Left kidney (tissue), 8 donors: ENCODE measurements at places on chromosomes 4 and X. TPM values are rescaled to one million over a fixed set of nuclear protein-coding genes. Genes with fewer than 3 reads are reported as not detected.

DNA sequence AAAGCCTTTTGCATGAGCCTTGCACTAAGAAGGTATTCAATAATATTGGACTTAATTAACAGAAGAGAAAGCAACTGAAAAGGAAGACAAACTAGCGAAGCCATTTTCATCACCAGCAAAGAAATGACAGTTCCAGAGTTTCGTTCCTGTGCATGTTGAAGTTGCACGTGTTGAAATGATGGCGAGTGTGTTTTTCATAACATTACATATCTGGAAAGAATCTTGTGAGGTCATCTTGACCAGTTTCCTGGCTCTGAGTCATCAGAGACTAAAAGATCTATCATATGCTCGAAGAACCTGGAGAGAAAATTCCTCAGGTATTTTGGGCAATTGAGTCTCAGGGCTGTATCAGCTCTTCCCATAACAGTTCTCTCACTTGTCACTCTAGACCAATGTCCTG lies 106.2 kb upstream of the MAML3 start:
- no peak for DNase-seq

- no peak for DNase-seq
These were observed 89.5 kb upstream of the VEGFC start for GRCh38 chr4:176882206-176882605.

DNA sequence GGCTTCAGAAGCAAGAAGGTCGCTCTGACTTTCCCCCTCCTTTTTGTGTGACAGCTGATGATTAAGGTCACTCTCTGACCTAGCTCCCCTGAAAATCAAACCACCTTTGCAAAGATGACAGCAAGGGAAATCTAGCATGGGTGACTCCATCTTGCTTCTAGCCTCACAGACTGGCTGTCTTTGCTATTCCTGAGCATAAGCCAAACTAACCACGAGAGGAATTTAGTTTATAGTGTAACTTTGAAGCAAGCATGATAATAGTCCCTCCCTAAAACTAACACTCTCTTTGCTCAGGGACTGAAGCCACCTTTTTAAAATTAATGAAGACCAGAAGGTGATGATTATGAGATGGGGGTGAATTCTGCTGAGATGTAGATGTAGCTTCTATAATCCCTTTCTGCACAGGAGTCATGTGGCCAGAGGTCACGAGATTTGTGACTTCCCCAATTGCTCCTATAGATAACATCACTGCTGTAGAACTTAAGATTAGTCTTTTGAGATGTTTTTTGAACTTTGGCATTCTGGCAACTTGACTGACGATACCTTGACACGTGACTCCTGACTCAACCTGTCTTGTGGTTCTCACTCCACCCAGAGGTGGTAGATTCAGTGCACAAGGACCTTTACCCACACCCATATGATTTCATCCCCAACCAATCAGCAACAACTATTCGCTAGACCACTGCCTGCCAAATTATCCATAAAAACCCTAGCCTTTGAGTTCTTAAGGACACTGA lies 14.9 kb upstream of the PDE5A start:
- DNase-seq, result no peak

DNA sequence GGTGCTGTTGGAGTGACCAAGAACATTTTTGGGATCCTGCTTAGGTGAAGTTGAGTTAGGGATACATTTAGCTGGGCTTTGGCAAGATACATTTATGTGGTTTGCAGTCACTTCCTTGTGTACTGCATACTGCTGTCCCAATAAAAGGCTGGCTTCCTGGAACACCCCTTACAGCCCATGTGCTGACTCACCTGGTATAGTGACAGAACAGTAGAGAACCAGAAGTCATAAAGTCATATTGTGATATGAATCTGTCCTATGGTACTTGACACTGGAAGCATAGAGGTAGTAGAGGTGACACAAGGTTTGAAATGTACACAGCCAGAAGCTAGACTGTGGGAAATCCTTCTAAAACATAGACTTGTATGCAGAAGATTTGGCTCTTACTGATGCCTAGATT lies 55.3 kb upstream of the SLC25A43 start:
- no peak for DNase-seq

Gene TCEAL6
- polyA plus RNA-seq, result 0.25 TPM

- DNase-seq, result no peak
These were observed 1.6 kb upstream of the FAM149A start for GRCh38 chr4:186102931-186103330.

DNA sequence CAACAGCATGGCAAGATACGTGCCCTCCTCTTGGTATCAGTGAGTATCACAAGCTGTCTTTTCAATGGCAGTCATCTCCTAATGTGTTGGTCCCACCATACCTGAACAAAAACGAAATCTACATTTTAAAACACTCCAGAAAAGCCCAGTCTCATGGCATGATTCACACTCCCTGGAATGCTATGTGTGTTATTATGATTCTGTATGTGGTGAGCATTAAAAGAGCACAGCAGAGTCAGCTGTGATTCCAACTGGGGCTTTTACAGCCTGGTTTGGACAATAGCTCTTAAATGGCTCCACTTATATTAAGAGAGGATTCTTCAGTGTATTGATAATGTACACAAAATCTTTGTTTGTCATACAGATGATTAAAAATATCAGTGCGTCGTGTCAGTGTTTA lies 274.1 kb upstream of the GK2 start:
- no peak for DNase-seq

Gene ARMCX2
- 87.7 TPM for polyA plus RNA-seq

DNA sequence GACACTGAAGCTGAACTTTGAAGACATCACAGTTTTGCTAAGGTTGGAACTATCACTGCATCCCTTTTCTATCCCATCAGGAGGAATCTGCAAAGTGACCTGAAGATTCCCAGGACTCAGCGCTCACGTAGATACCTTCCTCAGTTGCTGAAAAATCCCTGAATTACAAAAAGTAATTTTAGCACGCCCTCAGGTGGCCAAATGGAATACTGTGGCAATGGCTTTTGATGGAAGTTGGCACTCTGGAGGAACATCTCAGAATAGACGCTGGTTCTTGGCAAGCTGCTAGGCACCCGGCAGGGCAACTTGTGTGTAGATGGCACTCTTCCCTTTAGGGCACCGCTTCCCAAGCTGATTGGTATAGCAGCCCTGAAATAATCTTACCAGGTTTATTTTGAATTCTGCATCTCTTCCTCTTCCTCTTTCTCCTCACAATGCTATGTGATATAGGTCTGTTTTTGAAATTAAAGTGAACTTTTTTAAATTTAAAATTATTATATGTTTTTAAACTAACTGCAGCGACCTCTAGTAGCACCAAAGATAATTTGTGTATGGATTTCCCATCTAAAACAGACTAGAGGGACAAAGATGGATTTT lies 16.3 kb upstream of the ESX1 start:
- DNase-seq, result no peak

DNA sequence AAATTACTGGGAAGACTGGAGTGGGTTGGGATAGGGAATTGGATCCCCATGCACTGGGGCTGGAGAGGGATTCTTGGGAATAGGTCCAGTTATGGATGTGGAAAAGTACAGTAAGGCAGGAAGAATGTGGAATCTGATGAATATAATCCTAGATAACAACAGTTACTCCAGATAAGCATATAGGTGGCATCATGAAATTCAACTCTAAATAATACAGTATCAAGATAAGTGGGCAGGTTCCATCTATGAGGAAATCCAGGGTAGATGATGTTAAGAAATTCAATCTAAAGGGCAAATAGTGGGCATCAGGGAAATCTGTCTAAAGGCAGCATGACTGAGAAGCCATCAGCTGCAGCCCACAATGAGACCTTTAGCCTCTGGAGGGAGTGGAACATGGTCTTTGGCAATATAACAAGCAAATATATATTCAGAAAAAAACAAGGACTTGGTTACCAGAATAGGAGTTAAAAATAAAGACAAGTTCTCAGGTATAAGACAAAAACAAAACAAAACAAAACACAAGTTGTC lies 1.2 kb downstream of the DTHD1 start:
- no peak for DNase-seq

DNA sequence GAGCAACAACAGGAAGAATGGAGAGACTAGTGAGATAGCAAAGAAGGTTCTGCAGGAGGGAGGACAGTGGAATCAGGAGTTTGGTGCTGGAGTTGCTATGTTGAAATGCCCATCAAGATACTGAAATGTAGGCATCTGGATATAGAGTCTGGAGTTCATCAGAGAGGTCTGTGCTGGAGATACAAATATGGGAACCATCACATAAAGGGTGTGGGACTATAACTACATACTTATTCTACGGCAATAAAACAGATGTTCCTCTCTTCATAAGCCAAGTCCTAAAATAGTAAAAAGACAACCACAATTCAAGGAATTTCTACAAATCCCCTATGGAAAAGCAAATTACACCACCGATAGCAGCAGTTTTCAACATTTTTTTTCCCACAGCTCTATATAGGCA lies 1.6 kb downstream of the MED14 start:
- DNase-seq, result no peak
